Cardiac septum (tissue), 1 donor: ENCODE measurements at places on chromosomes 3 and 15. TPM values are rescaled to one million over a fixed set of nuclear protein-coding genes. Genes with fewer than 3 reads are reported as not detected.

GRCh38 chr3:31567036-31567435 lies 34.3 kb downstream of the STT3B start:
- no peak for DNase-seq

GRCh38 chr15:77027111-77027696 lies 32.3 kb downstream of the PSTPIP1 start:
- DNase-seq, result peak; percentile 55

- DNase-seq, result no peak
Measured at GRCh38 chr3:109023656-109024254, 70.1 kb upstream of the GUCA1C start.

DNA sequence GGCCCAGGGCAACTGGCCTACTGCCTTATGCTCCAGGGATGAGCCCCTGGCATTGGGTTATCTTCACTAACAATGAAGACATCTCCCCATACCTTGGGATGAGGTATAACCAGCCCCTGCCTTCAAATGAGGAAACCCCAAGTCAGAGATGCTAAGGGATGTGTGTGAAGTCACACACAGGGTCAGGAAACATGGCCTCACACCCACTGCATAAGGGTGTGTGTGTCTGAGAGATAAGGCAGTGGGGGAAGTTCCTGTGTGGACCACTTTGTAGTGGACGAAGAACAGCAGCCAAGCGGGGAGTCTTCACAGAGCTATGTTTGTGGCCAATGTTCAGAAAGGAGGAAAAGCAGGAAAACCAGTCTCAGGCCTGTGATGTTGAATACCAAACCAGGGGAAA lies 10.5 kb downstream of the ELP6 start:
- DNase-seq, result no peak

DNA sequence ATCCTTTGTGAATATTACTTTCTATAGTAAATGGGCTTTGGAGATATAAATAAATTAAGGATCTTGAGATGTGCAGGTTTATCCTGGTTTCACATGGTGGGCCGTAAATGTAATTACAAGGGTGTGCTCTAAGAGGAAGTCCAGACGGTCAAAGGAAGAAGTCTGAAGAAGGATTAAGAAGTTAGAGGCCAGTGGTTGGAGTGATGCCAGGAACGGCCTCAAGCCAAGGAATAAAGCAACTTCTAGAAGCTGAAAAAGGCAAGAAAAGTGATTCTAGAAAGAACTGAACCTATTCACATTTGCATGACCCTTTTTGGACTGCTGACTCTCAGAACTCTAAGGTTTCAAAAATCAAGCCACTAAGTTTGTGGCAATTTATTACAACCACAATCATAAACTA lies 981.3 kb upstream of the ALCAM start:
- no peak for DNase-seq

GRCh38 chr3:30720586-30721313 lies 114.3 kb downstream of the TGFBR2 start:
- DNase-seq, result no peak

DNA sequence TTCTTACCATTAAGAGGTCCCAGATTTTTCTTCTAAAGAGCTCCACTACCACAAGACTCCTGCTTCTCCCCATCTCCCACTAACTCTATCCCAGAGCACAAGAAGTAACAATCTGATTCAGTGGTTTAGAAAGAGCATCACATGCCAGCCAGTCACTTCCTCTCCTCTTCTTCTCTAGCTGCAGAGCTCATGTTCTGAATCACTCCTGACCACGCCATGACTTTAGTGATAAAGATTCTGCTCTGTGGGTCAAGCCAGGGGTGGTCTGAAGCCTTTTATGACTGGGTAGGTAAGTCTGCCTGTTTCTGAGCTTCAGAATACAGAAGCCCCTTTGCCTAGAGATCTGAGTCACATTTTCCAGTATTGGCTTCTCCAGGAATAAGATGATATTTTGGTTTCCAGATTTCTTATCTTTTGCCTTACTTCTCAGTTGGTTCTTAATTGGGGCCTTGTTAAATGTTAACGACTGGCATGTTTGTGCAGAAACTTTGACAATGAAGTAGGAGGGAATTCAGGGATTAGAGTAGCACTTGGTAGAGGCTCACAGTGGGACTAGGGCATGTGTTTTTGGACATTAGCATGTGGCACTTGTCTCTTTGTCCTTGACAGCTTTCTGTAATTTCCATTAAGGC lies 27.6 kb upstream of the ADAMTSL3 start:
- DNase-seq, result no peak

GRCh38 chr15:101315736-101316135 lies 20.7 kb upstream of the SNRPA1 start:
- no peak for DNase-seq

DNA sequence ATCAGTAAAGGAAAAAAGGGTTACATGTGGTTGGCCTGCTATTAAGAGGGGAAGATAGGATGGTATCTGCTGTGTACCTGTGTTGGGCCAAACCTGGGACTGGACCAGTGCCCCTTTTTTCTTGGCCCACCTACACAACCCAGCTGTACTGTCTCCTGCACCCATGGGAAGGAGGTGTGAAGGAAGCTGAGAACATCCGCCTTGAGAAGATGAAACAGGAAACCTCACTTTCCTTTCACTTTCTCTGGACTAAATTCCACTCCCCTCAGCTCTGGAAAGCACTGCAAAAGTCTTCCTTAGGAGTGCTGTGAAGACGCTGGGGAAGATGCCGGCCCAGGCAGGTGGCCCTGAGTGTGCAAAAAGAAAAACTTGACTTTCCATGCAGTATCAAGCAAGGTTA lies 37.6 kb downstream of the LRRN1 start:
- DNase-seq, result no peak

Gene CLDN16
- total RNA-seq, result not detected

GRCh38 chr3:39056151-39056550 lies 4.3 kb downstream of the WDR48 start:
- no peak for DNase-seq

Gene CACNA2D2
- 1.4 TPM for total RNA-seq

Gene PLIN1
- total RNA-seq, result 3.9 TPM

- DNase-seq, result no peak
Measured at GRCh38 chr15:96320107-96320506, 10.4 kb upstream of the NR2F2 start.

DNA sequence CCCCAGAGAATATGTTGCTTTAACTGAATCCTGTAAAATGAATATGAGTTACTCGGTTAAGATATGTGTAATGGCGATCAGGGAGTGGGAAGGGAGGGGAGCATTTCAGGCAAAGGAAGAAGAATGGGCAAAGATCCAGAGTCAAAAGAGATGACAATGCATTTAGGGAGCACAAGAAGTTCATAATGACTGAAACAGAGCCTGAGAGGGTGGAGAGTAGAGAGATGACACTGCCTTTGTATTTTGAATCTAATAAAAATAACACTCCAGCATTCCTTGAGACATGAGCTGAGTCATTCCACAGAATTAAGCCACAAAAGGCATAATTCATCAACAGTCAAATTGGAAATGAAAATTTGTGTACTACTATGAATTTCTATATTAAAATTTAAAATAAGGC lies 105.3 kb upstream of the PEX5L start:
- DNase-seq, result no peak

DNA sequence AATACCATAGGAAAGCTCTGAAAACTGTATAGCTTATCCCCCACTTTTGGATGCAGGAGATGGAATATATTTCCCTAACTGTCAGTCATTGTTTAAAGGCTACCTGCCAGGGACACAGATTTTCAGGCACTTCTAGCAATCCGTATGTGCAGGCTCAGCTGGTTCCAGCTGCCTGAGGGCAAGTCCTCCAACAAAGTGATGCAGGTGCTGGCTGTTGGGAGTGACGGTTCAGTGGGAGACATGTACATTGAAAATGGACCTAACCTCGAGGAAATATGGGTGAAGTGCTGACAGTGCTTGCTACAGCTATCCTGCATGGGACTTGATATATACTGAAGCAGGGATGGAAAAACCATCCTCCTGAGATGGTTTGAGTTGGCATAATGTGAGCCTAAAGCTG lies 153.1 kb upstream of the GAP43 start:
- DNase-seq, result no peak

Gene STRC
- total RNA-seq, result 0.24 TPM

DNA sequence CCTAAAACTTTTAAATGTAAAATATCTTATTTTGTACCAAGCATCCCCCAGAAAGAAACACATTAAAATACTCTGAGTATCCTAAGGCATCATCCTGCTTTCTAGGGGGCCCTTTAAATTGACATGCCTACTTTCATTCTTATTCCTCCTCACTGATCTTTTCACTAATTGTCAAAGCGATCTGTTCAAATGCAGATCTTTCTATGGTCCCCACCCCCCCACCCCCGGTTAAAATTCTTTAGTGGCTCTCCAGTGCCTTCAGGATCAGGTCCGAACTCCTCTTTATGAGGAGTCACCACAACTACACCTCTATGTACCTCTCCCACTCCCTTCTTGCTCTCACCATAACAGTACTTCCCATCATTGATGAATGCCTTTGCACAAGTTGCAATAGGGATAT lies 19.2 kb upstream of the TFDP2 start:
- DNase-seq, result no peak

Gene SLC9C1
- 3.9 TPM for total RNA-seq

DNA sequence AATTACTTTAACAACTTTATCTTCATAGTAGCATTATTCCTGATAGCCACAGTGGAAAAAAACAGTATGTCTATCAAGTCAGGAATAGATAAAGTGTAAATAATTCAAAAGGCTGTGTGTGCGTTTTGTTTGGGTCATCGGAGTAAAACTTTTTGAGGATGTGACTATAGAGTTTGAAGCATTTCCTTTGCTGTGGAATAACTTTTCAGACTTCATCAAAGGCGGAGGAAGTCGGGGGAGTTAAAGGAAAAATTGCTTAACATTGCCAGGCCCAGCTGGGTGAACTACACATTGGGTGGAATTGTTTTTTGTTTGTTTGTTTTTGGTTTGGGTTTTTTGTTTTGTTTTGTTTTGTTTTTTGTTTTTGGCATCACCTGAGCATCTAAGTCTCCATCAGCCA lies 70.4 kb upstream of the CRTC3 start:
- no peak for DNase-seq

GRCh38 chr3:33419948-33420347 lies 20.3 kb downstream of the UBP1 start:
- DNase-seq, result no peak

DNA sequence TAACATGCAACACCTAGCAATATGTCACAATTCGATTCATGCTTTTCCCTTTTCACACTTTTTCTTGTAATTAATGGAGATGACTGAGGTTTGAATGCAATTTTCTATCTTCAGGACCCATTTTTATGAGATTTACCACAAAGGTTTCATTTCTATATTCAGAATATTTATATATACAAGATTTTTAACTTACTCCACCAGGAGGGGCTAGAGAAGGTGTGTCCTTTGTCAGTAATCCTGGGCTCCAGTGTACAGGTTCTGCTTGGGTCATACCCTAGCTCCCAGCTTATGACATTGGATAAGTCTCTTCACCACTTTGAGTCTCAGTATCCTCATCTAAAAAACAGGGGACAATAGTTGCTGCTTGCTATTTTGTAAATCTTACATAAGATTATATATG lies 95.7 kb upstream of the SLC24A5 start:
- DNase-seq, result no peak

DNA sequence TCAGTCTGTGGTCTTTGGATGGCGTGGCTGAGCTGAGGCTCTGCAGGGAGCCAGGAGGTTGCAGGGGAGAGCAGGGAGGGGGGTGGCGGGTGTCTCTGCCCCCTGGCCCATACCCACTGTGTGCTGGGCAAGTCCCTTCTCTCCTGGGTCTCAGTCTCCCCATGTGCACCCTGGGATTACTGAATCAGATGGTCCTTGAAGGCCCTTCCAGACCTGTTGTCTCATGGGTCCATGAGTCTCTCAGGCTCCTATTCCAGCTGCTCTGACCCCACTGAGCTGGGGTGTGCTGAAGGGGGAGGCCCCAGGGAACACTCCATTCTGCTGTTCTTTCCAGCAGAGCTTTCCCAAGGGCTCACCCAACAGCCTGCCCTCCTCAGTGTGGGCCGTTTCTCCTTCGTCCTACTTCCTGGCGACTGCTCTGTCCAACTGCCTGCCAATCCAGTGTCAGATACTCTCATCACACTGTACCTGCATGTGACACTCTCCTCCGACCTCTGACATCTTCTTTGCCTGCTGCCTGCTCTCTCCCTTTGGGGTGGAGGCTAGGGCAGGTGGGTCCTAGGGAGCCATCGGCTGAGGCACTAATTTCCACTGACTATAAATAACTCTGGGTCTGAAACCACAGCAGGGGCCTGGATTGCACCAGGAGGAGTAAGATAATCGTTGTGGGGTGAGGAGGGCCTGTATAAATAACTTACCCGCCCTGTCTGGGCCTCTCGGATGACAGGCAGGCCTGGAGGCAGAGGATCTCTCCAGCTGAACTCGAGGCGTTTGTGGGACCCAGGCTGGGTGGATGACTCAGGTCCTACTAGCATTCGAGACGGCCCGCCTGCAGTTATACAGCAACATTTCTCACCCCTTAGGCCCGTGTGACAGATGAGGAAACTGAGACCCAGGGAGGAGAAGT lies 67.1 kb downstream of the ATP2B2 start:
- DNase-seq, result no peak

Gene DNAH1
- 4.2 TPM for total RNA-seq

Gene DUOXA1
- 0.73 TPM for total RNA-seq

- no peak for DNase-seq
Measured at GRCh38 chr15:33461671-33462070, 150.9 kb downstream of the RYR3 start.

Gene KLHL40
- 0.57 TPM for total RNA-seq

GRCh38 chr15:69414701-69415167 lies 585 bp downstream of the KIF23 start:
- no peak for DNase-seq
